ENCODE measurements at places on chromosomes 12 and 14.

DNA sequence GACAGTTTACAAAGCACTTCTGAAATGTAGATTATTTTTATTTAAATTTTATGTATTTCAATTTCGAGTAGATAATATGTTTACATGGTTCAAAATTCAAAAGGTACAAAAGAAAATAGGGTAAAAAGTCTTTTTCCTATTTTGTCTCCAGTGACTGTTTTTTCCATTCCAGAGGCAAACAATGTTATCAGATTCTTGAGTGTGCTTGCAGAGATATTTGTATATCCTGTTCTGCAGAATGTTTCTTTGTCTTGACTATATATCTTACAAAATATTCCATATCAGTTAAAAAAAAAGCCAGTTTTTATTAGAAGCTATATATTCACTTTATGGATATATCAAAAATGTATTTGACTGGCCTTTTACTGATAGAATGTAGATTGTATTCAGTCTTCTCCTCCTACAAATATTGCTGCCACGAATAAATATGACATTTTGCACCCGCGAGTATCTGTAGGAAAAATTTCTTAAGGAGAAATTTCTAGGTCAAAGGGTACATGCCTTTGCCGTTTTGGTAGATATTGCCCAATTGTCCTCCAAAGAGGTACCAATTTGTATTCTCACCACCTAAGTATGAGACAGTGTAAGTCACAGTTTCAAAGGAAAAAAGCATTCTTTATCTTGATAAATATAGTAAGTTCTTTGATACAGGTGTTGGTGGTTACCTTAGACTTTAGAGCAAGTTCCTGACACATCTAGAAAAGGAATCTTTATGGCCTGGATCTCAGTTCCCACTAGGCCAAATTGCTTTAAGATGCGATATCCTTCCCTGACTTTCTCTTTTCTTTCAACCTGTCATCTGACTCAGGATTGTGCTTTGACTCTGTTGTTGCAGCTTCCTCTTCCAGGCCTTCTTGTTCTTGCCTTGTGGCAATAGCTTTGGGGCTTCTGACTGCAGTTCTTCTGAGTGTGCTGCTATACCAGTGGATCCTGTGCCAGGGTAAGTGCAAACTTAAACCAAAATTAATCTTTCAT, 2.3 kb downstream of the KLRG1 start:
- DNase-seq = no peak

DNA sequence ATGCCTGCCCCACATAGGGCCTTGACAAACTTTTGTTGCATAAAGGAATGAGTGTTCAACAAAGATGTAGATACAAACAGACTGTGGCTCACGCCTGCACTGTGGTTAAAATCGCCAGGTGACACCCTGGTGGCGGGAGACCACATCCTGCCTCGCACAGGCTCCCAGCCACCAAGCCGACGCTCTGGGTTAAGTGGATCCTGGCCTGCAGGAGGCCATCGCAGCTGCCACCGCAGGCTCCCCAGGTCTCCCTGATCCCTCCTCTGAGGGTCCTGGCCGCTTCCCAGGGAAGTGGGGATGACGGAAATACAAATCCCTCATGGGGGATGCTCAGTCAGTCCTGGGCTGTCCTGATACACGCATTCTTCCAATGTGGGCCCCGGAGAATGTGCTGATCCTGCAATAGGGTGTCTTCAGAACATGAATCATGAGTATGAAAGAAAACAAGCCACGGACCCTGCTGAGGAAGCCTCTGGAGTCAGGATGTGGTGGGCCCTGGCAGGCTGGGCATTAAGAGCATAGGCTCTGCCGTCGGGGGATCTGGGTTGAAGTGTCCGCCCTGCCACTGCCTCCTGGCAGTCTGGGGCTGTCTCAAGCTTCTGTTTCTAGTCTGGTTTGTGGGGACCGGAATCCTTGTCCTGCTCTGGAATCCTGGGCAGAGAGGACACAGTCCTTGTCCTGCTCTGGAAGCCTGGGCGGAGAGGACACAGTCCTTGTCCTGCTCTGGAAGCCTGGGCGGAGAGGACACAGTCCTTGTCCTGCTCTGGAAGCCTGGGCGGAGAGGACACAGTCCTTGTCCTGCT, 53.5 kb upstream of the BEGAIN start:
- DNase-seq = no peak

- no peak for DNase-seq
Measured at GRCh38 chr12:56935752-56936151, 1.5 kb upstream of the SDR9C7 start.

- DNase-seq = no peak
Measured at GRCh38 chr12:124371366-124371765, 76.5 kb downstream of the RFLNA start.

GRCh38 chr12:29725587-29726320, 58.0 kb downstream of the TMTC1 start:
- DNase-seq = no peak

GRCh38 chr12:43883311-43883710, 47.4 kb downstream of the TMEM117 start:
- DNase-seq = no peak

DNA sequence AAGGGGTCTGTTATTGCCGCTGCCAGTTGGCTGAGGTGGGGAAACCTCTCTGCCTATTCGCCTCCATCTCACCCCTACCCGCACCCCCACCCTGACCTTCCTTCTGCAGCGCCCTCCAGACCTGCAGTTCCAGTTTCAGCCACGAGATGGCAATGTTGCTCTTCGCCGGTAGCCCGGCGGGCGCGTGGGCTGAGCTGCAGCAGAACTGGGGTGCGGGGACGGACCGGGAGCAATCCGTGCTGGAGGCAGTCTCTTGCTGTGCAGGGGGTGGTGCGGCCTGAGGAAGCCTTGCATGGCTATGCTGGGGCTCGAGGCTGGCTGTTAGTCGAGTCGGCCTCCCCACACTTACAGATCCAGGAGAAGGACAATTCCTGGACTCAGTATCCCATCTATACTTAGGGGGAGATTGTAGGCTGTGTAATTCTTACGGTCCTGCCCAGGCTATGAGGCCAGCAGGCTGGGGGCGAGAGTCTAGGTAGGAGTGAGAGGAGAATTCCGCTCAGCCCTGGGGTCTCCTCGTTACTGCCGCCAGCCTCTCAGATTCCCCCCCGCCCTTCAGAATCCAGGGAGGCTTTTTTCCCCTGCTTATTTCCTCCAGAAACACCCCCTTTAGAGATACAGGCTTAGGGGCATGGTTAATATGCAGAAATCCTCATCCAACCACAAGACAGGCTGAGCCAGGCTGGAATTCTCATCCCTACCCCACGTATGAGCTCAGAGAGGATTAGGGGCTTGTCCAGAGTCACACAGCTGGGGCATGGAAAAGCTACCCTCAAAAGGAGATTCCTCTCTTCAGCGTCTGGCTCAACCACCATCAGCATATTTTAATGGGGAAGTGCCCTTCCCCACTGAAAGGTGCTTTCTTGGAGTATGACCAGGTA, 118.2 kb downstream of the AACS start:
- DNase-seq = no peak

GRCh38 chr12:96419576-96420276, 19.5 kb upstream of the CDK17 start:
- DNase-seq = peak; percentile 14

GRCh38 chr12:51392556-51393237, 1.5 kb upstream of the GALNT6 start:
- DNase-seq = no peak

- no peak for DNase-seq
Measured at GRCh38 chr12:98812225-98812624, 167.1 kb downstream of the APAF1 start.
